ENCODE measurements at places on chromosomes 4 and X.
A peak's percentile ranks its signal among the peaks of the same experiment; 100 is the strongest.

GRCh38 chrX:151570561-151570960 lies 7.1 kb downstream of the PASD1 start:
- DNase-seq = no peak

GRCh38 chr4:174592256-174592984 lies 70.1 kb upstream of the HPGD start:
- DNase-seq = no peak

DNA sequence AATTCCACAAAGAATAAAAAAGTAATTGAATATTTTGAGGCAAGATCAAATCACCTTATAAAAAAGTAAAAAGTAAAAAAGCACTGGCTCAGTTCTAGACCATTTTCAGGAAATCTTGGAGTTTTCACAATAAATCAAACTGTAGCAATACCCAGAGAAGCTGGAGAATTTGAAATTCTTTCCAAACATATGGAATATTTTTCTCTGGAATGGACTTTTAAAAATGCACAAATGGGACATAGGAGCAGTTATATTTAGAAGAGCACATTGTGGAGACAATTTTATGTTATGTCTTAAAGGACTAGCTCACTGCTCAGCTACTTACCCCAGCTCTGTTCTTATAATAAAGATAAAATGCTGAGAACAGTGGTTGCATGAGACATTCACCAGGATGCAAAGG lies 211.9 kb upstream of the KIT start:
- DNase-seq = no peak

- DNase-seq = no peak
These were observed 296.0 kb upstream of the HS3ST1 start for GRCh38 chr4:11724731-11725130.

DNA sequence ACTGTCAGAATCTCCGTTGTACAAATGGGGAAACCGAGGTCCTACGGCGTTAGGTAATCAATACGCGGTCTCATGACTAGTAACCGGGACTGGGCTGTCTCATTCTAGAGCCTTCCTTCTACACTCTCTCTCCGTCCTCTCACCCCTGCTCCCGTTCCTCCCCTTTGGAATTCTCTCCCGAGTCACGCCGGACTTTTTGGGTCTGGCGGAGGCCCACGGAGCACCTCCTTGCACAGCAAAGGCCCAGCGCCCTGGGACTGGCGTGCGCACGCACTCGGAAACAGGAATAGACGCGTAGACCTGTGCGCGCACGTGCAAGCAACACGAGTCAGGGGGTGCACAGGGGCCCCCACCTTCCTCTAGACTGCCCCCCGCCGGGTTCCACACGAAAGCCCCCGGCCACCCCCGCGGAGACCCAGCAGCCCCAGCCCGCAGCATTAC lies 361 bp downstream of the QDPR start:
- DNase-seq = peak; percentile 57

DNA sequence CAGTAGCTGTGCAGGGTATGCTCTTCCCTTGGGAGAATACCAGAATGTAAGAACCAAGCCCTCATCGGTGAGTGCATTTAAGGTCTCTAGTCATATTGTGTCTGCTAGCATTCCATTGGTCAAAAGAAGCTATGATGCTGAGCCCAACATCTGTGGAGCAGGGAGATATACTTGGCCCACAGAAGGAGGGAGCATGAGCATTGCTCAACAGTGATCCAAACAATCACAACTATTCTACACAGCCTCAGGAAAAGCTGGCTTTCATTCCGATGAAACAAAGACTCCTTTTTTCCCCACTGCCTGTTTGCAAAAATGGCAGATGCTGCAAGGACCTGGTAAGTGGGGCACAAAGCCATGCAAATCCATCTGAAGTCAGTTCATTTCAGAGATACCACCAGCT lies 80.6 kb upstream of the DHX15 start:
- DNase-seq = peak; percentile 76

- no peak for DNase-seq
These were observed 442.1 kb downstream of the CENPC start for GRCh38 chr4:67103001-67103747.

GRCh38 chr4:7387925-7388324 lies 46.8 kb downstream of the PSAPL1 start:
- DNase-seq = no peak

DNA sequence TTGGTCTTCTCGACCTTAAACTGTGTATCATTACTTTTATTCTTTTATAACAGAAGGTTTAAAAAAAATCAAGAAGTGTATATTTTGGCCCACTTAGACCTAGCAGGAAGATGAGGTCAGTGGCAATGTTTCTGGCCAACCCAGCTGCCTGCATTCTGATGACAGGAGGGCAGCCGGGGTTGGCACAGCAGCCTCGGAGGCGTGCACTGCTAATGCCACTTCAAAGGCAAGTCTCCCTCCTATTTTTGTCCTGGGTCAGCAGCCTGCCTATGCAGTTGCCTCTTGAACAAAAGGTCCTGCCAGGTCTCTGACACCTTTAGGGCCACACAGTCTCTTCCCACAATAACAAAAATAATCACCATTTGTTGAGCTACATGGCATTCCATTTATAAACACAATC lies 89.4 kb upstream of the MYOZ2 start:
- no peak for DNase-seq

GRCh38 chrX:97524997-97525396 lies 641.3 kb downstream of the RPA4 start:
- DNase-seq = no peak

DNA sequence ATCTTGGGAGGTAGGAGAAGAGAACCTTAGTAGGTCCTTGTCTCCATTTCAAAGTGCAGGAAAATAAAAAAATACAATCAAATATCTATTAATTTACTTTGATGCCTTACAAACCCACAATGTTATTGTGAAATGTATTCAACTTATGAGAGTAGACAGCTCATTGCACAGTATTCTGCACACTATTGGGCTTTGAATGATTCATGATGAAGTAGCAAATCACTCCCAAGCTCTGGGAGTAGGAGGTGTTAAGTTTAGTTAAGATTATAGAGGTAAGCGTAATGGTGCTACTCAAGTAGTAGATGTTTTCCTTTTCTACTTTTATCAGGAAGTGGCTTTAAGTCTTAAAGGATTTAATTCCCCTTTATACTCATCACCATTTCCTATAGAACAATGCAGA lies 32.8 kb upstream of the TMPRSS11A start:
- no peak for DNase-seq

DNA sequence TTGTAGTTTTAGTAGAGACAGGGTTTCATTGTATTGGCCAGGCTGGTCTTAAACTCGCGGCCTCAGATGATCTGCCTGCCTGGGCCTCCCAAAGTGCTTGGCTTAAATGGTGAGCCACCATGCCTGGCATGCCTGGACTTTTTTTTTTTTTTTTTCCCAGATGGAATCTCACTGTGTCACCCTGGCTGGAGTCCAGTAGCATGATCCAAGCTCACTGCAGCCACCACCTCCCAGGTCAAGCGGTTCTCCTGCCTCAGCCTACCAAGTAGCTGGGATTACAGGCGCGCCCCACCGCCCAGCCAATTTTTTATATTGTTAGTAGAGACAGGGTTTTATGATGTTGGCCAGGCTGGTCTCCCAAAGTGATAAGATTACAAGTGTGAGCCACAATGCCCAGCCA lies 8.4 kb downstream of the UBE2K start:
- DNase-seq = peak; percentile 43

DNA sequence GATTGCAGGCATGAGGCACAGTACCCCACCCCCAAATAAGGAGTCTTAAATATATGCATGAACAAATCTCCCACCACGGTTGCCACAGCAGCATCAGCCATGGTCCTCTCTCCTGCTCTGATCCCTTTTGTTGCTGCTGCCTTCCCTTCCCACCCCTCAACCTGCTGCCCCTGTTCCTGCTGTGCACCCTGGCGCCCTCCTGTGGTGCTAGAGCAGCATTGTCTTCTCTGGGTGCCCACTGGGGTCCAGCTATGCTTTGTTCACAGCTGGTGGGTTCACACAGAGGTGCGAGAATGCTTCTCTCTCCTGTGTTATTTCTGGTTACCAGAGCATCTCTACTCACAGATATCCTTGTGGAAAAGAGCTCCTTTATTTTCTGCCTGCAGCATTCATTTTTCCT lies 116.2 kb downstream of the GATB start:
- DNase-seq = no peak

All from lung (tissue), 17 donors.